ENCODE measurements at places on chromosomes 11 and 22. TPM values are rescaled to one million over a fixed set of nuclear protein-coding genes. Genes with fewer than 3 reads are reported as not detected.

The TOMM22 gene
- total RNA-seq: 75.2 TPM

The PRR5L gene
- total RNA-seq: 7.4 TPM

GRCh38 chr22:41382098-41382578, 396 bp downstream of the TEF start:
- DNase-seq: peak; percentile 60

DNA sequence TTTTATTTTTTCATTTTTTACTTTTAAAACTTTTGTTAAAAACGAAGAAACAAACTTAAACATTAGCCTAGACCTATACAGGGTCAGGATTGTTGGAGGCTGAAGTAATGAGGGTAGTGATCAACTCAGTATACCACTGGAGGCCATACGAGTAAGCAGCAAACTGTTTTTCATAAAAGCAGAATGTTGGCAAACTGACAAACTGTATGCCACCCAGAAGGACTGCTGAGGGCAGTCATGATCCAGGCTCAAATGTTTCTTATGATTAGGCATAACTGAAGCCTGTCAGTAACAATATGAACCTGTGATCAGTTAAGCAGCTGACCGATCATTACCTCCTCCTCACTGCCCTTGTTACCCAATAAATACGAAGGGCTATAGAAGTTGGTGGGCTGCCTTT, 10.2 kb upstream of the SC5D start:
- peak; percentile 20 for DNase-seq

GRCh38 chr11:63862923-63863322, 24.0 kb downstream of the MARK2 start:
- DNase-seq: peak; percentile 41

- DNase-seq: no peak
Observed at GRCh38 chr11:71301046-71301857, 48.9 kb upstream of the SHANK2 start.

DNA sequence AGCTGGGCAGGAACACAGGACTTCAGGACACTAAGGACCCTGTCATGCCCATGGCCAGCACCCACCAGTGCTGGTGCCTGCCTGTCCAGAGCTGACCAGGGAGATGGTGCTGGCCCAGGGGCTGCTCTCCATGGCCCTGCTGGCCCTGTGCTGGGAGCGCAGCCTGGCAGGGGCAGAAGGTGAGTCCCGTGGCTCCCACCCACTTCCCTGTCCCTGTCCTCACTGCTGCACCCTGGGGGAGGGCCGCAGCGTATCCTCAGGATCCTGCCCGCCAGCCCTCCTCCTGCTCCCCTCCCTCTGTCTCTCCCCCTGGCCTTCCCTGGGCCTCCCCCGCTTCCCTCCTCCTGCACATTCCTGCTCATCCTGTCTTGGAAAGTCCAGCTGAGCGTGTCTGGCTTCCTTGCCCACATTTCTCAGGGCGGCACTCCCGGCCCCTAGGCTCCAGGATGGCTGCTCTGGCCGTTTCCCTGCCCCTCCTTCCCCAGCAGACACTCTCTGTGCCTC, 8.7 kb downstream of the CSF2RB start:
- DNase-seq: no peak

Measured in CD8-positive, alpha-beta T cell (primary cell).